ENCODE measurements at places on chromosomes 2 and 18.

GRCh38 chr2:154952346-154952980, 254.0 kb downstream of the KCNJ3 start:
- no peak for DNase-seq

- no peak for DNase-seq
Observed at GRCh38 chr2:138495384-138495783, 6.2 kb upstream of the SPOPL start.

DNA sequence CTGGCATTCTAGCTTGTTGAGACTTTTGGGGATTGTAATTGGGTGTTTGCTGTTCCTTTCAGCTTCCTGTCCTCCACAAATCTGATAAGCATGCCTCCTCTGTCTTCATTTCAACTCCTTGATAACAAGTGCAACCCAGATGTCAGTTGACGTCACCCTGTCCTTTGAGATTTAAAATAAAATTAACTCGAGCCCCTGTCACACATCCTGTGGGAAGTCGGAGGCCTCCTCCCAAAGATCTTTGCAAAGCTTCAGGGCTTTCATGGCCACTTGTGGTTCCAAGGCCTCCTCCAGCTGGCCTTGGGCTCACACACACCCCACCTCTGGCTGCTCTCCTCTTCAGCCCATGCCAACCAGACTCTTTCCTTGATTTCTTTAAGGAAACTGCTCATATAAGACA, 69.9 kb upstream of the ITGA6 start:
- no peak for DNase-seq

- no peak for DNase-seq
Observed at GRCh38 chr18:6505498-6505875, 90.8 kb upstream of the L3MBTL4 start.

- DNase-seq, result no peak
Observed at GRCh38 chr2:8036366-8036765, 645.5 kb upstream of the ID2 start.

DNA sequence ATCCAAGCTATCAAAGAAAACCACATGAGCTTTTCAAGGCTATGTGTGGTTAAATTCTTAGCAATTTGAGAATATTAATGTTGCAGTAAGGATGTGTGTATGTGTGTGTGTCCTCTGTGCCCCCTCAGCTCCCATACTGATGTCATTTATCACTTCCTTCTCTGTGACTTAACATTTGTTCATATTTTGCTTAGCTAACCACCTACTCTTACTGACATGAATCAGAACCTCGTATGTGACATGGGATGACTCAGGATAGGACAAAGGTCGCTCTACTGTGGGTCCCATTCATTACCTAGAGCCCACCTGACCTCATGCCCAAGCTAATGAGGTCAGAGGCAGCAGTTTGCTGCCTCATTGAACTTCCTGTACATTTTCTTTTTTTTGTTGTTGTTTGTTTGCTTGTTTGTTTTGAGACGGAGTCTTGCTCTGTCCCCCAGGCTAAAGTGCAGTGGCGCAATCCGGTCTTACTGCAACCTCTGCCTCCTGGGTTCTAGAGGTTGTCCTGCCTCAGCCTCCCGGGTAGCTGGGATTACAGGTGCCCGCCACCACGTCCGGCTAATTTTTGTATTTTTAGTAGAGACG, 36.3 kb downstream of the MOGAT1 start:
- no peak for DNase-seq

Measured in GOT3 (cell line).